Left colon (tissue), 2 donors: ENCODE measurements at places on chromosomes 2 and 18.

DNA sequence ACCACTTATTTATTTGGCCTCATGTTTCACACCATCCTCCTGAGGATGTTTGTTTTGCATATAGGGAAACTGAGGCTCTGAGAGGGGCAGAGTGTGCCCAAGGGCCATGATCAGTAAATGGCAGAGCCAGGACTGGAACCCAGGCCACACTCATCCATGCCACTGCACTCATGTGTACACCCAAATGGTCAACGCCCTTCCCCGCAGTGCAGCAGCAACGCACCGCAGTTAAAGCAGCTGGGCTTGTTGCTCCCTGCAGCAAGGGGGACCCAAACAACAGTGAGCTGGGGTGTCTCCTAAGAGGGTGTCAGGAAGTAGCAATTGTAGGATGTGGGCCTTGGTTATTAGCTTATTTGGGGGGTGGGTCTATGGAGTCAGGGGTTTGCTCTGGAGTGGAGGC is 36.6 kb downstream of the ZAP70 start:
- no peak for DNase-seq

DNA sequence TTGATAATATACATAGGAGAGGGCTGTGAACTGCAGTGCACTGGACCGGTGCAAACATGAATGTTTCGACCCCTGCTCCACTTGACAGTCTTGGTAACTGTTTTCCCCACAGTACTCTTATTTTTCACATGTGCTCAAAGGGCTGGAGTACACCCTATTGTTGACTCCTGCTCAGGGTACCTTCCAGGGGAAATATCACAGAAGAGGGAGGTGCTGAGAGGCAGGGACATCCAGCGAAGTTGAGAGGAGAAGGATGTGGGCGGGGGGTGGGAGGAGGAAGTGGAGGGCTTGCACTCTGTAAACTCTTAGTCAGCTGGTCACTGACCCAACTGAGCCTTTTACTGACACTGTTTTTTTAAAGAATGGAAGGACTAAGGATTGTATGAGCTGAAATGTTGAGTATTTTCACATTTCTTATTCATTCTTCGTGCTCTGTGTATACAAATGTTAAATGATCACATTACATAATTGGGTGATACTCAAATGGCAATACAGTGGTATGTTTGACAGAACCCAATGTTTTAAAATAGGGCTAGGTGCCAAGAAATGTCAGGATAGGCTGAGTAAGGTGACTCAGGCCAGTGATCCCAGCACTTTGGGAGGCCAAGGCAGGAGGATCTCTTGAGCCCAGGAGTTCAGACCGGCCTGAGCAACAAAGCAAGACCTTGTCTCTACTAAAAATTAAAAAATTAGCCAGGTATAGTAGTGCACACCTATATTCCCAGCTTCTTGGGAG is 10.0 kb downstream of the INPP4A start:
- DNase-seq: no peak

DNA sequence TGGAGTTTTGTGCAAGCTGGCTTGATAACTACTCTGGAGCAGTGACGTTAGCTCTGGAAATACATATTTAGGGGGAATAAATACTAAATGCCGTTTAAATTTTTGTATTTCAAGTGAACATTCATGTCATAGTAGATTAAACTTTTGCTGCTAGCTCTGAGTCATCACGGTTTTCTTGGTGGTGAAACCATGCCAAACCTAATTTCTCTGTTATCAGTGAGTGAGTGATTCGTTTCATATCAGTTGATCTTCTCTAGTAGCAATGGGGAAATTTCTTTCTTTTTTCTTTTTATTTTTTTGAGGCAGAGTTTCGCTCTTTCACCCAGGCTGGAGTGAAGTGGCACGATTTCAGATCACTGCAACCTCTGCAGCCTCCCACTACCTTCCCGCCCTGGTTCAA is 211.1 kb downstream of the PTPRM start:
- no peak for DNase-seq

- DNase-seq: no peak
Observed at GRCh38 chr2:1222056-1222455, 191.2 kb upstream of the TPO start.

GRCh38 chr2:9772999-9773902 is 70.0 kb upstream of the TAF1B start:
- DNase-seq: no peak

GRCh38 chr18:63346031-63346430 is 21.0 kb downstream of the KDSR start:
- DNase-seq: no peak

GRCh38 chr2:12271589-12271984 is 445.1 kb upstream of the TRIB2 start:
- no peak for DNase-seq

DNA sequence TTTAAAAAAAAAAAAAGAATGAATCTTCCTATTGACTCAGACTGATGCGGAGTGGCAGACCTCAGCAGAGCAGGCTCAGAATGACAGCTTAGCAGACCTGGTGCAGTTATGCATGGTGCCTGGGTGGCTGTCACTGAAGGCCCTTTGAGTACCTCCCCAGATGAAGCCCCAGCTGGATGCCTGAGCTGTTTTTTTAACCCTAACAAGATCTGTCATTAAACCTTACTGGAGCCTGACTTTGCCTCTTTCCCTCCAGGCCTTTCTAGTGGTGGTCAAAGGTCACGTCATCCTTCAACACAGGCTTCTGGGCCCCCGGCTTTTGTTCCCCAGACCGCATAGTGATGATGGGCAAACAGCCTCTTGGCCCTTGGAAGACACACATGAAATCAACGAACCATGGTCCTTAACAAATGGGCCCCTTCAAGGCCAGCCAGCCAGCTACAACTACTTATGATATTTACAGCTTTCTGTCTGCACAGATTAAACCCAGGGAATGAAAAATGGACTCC is 138.3 kb upstream of the CYP1B1 start:
- DNase-seq: no peak

GRCh38 chr18:27808683-27809082 is 368.2 kb downstream of the CDH2 start:
- DNase-seq: no peak
